Dermis blood vessel endothelial cell (primary cell): ENCODE measurements at places on chromosomes 7 and 10. TPM values are rescaled to one million over a fixed set of nuclear protein-coding genes. Genes with fewer than 3 reads are reported as not detected.

DNA sequence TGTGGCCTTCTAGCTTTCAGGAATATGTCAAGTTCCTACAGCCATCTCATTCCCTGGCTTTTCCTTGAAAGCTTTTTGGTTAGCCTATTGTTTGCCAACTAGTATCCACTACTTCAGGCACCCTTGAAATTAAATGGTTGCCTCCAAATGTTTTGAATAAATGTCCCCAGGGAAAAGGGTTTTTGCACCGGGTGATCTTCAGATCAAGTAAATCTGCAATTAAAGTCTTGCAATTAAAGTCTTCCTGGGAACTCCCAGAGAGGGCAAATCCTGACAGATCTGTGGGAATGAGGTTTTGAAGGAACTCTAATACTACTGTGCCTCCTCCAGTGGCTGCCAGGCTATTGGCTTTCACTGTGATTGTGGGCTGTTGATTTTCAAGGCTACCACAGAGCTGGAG, 17.7 kb upstream of the ZNRF2 start:
- no peak for DNase-seq

DNA sequence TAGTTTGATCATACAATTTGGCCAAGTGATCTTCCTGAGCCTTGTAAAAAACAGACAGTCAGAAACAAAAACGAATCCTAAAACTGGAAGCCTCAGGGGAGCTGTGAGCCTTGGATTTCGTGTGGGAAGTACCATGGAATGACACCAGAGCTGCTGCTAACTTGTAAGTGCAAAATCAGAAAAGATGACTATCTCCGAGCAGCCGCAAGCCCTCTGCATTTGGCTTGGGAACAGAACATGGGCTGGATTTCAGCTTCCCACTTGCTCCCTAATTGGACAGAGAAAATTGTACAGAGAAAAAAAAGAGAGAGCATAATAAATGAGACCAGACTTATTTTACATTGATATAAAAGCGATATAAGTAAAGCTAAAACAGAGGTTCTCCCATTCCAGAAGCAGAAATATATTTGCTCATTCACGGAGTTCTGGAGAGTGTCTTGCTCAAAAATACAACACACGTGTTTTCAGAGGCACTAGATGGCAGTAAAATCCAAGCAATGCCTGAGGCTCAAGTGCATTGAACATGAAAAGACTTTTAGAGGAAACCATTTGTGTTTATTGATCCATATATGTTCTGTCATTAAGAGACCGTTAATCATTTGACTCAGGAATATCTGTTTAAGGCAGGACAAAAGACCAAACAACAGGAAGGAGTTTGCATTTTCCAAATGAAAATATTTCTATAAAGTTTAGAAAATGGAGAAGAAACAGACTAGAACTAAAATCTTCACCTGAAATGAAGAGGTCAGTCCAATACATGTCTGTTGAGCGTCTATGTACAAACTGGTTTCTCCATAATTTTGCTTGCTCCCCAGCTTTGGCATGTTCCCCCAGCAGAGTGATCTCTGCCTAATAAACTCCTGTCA, 78.3 kb upstream of the SLC26A5 start:
- DNase-seq, result peak; percentile 64

- peak; percentile 39 for DNase-seq
Measured at GRCh38 chr10:114970515-114970914, 32.5 kb downstream of the TRUB1 start.

DNA sequence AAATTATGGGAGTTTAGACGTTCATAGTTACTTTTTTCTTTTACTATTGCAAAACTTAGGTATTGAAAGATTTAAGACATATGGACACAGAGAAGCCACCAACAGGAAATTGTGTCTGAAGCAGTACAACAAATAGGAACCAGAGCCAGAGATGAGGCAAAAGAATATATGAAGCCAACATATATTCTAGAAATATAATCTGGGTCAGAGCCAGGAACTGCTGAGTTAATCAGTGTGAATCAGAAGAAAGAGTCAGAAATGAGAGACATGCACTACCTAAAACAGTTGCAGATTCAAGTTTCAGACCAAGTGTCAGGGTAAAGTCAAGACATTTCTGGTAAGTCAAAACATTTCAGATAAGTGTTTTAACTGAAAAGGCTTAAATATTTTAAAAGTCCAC, 67.7 kb downstream of the DGKB start:
- no peak for DNase-seq

- no peak for DNase-seq
Measured at GRCh38 chr10:20075713-20076112, 259.5 kb downstream of the PLXDC2 start.

DNA sequence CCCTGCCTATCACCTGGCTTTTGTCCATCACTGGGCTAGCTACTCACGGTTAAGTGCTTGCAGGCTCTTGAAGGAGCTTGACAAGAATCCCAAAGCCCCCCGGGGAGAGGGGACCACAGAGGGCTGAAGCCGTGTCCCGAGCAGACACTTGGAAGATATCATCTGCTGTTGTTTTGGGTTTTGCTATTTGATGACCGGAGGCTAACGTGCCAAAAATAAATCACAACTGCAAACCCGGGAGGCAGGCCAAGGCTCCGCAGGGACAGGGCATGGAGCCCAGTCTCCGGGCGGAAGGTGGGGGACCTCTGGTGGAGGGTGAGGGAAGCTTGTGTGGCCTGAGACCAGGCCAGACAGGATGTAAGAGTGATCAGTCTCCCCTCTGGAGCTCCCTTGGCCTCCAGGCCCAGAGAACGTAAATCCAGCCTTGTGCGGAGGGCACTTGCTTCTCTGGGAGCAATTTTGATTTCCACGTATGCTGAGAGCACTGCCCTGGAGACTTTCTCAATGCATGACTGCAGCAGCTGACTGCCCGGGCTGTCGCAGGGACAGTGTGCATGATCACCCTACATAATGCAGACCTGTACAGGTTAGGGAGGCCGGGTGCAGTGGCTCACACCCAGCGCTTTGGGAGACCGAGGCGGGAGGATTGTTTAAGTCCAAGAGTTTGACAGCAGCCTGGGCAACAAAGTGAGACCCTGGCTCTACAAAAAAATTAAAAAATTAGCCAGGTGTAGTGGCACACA, at the start of gene PHKG1:
Gene PHKG1 (minus strand): TSS at position 164 of the 743 bp plus-strand sequence. CDS start 4,011 bp downstream, outside the sequence.
- DNase-seq, result peak; percentile 86

DNA sequence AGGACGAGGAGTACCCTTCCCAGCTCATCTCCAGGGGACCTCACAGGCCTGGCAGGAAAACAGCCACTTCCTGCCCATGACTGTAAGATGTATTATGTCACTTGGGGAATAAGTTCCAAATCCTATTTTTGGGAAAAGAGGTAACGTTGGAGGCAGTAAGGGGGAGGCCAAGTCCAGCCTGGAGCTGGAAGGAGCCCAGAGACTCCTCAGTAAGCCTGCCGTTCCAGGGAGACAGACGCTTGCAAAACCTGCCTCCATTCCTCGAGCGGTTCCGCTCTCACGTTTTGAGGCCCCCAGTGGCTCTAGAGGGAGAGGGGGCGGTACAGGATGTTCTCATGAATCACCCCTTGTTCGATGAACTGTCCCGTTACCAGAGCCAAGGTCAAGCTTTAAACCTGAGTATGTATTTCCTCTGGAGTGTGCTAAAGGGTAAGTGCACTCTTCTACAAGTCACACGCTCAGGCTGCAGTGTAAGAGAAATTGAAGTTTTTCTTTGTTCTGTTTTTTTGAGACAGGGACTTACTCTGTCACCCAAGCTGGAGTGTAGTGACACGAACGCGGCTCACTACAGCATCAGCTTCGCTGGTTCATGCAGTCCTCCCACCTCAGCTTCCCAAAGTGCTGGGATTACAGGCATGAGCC, 45.5 kb upstream of the CYTH3 start:
- DNase-seq, result peak; percentile 87

DNA sequence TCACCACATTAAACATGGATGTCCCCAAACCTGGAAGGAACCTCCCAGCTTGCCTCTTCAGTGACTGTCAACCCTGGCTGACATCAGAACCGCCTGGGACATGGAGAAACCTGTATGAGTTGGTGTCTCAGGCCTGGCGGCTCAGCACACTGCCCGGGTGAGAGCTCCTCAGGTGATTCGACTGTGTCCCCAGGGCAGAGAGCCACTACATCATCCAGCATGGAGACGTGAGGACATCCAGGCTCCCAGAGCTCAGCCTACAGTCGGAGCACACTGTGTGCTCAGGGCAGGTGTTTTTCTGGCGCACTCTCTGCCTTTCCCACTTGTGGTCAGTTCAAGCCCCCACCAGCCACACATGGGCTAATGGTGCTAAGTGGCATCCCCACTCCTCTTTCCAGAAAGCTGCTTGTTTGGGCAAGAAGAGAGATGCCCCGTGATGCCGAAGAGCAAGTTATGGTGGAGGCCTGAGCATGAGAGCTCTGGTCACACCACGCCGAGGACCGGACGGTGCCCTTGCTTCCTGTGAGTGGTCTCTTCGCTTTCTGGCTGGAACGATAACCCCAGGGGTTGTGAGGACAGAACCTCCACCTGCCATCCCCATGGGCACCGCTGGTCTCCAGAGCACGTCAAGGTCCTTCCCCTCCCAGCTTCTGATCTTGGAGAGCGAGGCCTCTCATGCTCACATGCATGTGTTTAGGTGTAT, 38.5 kb downstream of the AMZ1 start:
- no peak for DNase-seq

DNA sequence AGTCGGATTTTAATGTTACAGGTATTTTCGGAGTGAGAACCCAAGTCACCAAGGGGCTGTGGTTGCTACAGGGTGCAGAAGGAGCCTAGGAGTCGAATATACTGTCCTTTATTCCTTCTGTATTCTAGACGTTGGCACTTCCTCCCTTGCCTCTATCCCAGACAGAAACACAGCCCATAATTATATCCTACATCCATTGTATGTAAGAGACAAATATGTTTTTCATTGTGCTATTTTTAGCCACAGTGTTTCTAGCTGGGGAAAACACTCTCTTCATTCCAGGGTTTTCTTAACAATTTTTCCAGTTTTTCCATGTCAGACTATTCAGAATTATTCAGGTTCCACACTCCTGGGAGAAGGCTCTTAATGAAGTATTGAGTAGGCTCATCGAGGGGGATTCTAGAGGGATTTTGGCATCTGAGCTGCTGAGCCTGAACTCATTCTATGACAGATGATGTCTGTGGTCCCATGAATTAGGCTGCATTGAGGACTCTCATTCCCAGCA, 32.6 kb downstream of the KIAA1217 start:
- DNase-seq, result peak; percentile 19

DNA sequence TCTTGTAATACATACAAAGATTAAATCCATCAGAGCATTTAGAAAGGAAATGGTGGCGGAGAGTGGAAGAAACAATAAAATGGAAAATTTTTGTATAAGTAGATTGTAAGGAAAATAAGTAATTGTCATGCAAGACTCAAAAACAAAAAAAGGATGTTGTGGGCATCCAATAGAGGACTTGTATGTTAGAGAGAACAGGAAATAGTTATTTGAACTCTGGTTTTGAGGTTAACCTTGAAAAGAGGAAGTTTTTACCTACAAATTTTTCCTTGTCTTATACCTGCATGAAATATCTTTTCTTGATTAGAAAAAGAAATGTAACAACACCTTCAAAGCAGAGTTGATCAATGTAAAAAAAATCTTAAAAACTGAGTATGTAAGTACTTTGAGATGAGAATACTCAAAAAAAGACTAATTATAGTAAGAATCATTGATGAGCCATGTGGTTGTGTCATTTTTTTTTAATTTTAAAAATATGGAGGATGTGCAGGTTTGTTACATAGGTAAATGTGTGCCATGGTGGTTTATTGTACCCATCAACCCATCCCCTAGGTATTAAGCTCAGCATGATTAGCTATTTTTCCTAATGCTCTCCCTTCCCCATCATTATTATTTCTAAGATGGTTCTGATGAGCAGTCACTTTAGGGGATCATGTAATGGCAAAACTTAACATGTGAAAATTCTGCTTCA, 11.9 kb downstream of the TMEM106B start:
- DNase-seq, result peak; percentile 20

DNA sequence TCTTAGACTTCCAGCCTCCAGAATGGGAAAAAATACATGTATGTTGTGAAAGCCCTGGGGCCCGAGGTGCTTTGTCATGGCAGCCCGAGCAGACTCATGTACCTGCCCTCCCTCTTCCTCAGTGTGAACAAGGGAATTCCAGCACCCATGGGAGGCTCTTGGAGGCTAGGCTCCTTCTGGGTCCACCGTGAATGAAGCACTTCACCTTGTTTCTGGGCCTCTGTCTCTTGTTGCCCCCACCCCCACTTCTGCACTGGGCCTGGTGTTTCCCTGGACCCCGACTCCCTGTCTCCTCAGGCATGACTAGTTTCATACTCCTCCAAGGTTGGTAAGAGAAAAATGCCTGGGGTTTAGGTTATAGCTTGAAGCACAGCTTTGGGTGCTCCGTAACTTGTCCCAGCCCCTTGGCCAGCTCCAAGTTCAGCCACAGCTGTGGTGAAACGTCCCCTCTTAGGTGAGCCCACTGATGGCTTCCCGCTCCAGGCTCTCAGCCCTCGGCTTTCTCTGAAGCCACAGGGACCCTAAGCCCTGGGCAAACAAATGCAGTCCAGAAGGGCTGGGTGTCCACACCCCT, 30.2 kb upstream of the ARHGAP22 start:
- no peak for DNase-seq

DNA sequence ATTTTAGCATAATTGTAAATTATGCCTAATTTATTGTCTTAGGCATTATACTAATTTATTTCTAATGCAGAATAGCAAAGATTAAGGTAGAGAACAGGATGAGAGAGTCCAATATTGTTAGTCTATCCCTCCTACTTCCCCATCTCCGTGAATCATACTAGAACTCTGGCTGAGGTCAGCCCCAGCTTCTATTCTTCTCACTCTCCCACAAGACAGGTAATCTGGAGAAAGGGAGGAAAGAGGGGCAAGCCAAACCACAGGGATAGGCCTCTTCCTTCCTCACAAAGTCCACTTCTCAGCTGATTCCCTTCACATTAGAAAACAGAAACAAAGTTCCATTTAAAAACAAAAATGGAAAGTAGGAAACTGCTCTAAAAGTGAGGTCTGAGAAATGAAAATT, 117.5 kb upstream of the LAMB4 start:
- peak; percentile 56 for DNase-seq

GRCh38 chr7:130281260-130281659, 11.7 kb upstream of the CPA4 start:
- no peak for DNase-seq

DNA sequence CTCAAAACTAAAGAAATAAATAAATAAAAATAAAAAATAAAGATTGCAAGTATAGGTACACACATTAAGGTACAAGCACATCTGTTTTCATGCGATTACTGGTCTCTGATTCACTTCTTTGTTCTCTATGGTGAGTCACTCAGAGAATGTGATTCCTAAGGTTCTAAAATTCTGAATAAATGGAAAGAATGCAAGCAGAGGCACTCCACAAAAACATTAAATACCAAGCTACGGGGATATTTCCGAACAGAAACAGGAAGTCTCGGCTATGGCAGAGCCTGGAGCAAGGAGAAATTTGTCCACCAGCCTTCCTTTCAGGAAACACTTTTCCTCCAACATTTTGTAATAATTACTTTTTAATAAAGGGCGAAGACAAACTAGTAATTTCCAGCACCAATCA, 1.4 kb downstream of the VOPP1 start:
- peak; percentile 86 for DNase-seq

The GRM3 gene
- total RNA-seq, result not detected in 2 replicates

The PLAU gene
- 13.4 and 13.8 TPM in 2 replicates for total RNA-seq

The SMKR1 gene
- 0.09 and 0.17 TPM in 2 replicates for total RNA-seq

The IGFBP3 gene
- 4.8 and 18.0 TPM in 2 replicates for total RNA-seq

The STEAP1 gene
- total RNA-seq, result 11.1 and 27.6 TPM in 2 replicates
